ENCODE measurements at places on chromosomes 6 and 20.
A peak's percentile ranks its signal among the peaks of the same experiment; 100 is the strongest.

DNA sequence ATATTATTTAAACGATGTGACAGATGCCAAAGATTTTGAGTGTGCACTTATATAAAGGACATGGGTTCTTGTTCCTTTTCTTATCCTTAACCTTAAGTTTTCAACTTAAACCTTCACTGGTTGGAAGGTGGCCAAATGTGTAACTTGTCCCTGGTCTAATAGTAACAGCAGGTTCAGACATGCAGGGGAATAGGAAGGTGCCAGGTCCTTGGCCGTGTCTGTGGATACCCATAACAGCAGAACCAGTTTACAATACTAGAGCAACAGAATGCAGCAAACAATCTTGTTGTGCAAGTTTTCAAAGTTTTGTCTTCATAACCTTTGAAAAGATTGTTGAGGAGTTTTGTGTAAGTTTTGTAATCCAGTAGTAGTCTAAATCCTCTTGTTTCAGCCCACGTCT lies 4.4 kb downstream of the MYB start:
- DNase-seq, result no peak

DNA sequence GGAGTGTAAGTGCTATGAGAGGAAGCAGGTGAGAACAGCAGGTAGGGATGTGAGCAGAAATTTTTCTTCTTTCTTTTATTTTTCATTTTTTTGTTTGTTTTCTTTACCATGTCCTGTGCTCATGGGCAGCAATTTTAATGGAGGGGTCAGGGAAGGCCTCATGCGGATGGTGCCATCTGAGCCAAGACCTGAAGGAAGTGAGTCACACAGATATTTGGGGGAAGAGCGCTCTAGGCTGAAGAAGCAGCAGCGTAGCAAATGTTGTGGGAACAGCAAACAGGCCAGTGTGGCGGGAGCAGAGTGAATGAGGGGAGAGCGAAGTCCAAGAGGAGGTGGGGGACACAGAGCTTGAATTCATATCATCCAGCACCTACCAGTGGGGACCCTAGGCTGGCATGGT lies 12.7 kb downstream of the SPDEF start:
- DNase-seq, result peak; percentile 29

DNA sequence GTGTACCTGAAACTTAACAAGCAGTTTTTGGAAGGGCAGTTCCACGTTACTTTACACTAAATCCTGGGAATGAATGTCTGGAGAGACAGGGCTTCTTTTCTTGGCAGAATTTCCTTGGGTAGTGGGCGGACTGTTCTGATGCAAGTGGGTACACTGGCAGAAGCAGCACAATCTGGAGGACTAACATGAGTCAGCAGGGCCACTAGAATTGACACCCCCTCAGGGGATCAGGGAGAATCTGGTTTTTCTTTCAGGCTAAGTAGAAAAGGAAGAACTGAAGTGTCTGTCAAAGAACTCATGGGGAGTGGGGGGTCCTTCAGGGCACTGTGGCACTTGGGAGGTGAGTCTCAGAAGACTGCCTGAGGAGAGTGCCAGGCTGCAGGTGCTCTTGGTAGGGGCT lies 34.6 kb downstream of the PANK2 start:
- DNase-seq, result peak; percentile 57

DNA sequence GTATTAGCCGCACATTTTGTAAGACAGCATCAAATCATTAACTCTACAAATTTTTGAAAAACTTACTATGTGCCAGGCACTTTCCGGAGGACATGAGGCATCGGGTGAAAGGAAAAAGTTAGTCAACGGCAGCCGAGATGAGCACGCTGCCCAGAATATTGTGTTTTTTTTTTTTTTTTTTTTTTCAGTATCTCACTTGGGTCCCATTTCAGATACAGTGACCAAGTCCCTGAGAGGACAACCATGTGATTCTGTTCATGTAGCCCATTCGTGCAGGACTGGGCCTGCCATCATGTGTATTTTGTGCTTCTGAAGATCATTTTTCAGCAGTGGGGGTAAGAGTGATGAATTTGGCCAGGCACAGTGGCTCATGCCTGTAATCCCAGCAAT lies 1.3 kb downstream of the SLA2 start:
- no peak for DNase-seq

- DNase-seq, result peak; percentile 72
Observed at GRCh38 chr20:34112600-34113101, 608 bp upstream of the EIF2S2 start.

DNA sequence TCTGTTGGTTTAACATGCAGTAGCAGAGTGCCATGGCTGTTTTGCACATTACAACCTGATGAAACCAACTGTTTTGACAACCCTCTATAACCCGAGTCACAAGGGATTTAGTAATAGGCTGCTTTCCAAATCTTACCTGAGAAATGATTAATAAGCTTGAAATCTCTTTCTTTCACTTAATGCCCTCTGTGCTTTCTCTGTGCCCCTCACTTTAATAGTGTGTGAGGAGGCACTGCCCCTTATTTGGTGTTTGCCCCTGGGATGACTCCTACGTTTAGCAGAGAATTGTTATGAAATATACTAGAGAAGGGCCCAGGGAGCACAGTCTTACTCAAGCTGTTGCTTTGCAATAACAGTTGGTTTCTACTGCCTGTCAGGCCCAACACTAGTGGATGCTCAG lies 31.0 kb upstream of the PTCHD4 start:
- DNase-seq, result peak; percentile 66

DNA sequence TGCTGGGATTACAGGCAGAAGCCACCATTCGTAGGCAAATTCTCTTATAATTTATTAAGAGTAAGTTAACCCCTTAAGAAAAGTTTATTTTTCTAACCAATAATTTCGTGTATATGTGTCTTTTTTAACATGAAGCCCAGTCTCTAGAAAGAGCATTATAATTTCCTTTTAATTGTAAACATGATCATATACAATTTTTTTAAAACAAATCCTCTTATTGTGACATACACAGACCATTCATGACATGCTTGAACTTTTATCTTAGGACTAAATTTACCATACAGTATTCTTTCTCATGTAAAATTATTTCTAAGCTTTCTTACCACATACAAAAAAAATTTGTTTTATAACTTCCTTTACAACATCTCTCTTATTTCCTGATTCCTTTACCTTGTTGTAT lies 6.7 kb downstream of the ACOT13 start:
- DNase-seq, result no peak

- DNase-seq, result no peak
Observed at GRCh38 chr6:170259278-170259677, 31.6 kb downstream of the DLL1 start.

DNA sequence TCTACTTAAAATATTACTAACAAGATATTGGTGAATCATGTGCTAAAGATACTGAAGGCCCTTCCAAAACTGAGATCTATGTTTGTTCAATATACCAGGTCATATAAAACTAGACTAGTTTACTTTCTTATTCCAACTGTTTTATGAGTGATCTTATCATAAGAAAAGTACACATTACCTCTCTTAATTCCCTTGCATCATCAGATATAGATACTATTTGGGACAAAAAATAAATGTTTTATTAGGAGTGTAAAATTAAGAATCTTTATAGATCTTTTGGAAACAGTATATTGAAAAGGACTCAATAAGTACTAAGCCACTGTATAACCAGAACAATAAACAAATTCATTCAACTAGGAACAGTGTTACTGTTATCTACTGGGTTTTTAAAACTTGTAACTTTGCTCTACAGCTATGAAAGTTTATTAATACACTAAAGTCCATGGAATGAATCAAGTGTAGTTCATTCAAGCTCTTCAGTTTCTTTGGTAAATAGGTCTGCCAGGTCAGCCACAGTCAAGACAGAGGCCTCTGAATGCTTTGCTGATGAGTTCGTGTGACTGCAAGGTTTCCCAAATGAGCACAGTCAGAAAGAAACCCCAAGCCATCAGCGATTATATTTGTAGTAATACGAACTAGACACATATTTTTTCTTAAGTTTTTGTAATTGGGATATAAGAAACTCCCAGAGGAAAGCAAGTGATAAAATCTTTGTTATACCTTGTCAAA lies 71.8 kb upstream of the FBXO30 start:
- DNase-seq, result peak; percentile 52

DNA sequence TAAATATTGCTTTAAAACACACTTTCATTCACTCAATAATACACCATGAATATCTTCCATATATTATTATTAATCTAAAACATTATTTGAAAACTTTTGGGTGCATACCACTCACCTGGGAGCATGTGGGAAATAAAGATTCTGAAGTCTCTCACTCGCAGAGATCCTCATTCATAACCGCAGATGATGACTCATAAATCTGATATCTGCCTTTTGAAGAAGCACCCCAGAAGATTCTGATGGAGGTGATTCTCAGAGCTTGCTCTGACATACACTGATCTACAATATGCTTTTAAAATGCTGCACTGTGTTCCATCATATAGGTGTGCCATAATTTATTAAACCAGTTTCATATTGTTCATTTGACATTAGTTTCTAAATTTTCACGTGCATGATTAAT lies 135.0 kb upstream of the SGK1 start:
- DNase-seq, result no peak

GRCh38 chr6:45351667-45352066 lies 23.5 kb downstream of the RUNX2 start:
- no peak for DNase-seq

- DNase-seq, result no peak
Observed at GRCh38 chr6:72421387-72421786, 200.5 kb upstream of the KCNQ5 start.

DNA sequence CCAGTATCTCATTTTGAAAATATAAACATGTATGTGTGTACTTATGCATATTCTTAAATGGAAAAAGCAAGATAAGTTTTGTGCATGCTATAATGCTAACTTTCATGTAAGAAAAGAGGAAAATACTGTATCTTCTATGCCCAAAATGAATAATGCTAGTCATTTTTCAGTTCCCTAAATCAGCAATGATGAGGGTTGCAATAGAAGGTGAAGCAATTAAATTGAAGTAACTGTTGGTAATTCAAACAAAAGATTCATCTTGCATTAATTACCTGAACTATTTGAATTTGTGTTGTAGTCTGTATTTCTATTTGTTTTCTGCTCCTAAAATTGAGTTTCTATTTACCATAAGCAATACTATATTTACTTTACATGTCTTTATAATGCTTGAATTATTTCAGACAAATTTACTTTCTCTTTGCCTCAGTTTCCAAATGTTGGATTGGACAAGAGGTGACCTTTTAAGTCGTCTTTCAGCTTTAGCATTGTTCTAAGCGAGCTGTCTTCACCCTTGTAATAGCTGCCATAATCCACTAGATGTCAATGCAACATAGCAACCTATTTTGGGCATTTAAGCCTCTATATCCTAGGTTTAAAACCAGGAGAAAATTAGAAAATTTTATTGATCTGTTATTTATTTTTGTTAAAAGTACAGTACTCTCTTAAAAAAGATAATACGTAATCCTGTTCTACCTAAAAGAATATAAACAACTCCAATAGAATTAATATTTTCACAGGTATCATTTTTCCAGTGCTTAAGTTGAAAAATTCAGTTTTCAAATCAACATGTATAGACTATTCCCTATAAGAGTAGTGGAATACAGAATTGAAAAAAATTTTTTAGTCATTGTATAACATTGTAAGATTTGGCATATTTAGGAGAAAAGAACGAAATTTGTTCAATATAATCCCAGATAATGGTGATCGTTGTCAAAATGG lies 52.3 kb upstream of the IFNGR1 start:
- peak; percentile 62 for DNase-seq

DNA sequence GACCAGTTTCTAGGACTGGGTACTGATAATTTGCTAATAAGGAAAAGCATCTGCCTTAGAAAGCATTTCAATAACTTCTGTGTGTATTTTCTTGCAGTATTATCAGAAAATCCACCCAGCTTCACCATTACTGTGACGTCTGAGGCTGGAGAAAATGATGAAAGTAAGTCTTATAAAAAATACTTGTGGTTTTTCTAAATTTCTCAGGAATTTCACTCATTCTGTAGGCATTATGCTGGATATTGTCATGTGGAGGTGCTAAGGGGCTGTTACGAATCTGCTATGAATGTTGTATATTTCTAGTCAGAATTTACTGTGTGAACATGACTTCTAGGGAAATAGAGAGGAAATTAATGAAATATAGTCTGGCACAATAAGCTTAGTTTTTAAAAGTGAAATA lies 8.9 kb downstream of the RWDD1 start:
- peak; percentile 90 for DNase-seq

- DNase-seq, result no peak
Observed at GRCh38 chr20:33999025-33999649, 5.4 kb downstream of the RALY start.

DNA sequence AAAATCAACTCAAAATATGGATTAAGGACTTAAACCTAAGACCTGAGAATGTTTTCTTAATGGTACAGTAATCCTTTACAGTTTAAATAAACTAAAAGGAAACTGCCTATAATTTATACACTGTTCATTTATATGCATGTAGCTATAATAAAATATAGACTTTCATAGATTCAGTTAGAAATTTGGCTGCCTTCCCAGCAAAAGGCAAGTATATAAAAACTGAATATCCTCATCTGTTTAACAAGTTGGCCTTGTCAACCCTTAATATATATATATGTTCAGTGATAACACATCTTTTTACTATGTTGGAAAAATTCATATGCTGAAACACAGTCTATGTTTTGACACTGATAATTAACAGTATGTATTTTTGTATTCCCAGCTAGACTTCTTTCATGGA lies 123.1 kb downstream of the GRIK2 start:
- no peak for DNase-seq

- DNase-seq, result no peak
Observed at GRCh38 chr20:61324906-61325305, 72.8 kb downstream of the CDH4 start.

DNA sequence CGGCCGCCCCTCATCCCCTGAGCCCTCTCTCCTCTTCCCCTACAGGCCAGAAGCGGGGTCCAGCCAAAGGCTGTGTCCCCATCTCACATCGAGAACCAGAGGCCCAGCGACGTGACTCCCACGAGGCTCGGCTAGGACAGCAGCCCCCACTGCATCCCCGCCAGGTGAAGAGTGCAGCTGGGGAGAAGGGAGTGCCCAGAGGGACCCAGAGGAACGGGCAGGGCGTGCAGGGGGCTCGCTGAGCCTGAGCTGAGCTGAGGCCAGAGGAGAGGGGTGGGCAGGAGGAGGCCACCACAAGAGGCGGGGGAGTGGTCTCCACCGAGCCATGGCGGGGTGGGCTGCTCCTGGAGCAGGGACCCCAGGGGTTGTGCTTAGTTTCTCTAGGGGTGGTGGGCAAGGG lies 32.6 kb downstream of the KCNQ2 start:
- no peak for DNase-seq

GRCh38 chr6:50271266-50271665 lies 221.5 kb upstream of the DEFB112 start:
- no peak for DNase-seq

Measured in amniotic epithelial cell (primary cell).